GM23248 (cell line): ENCODE measurements at places on chromosomes 1 and 21. TPM values are rescaled to one million over a fixed set of nuclear protein-coding genes. Genes with fewer than 3 reads are reported as not detected.

Gene TFF2
- total RNA-seq: not detected in 2 replicates

GRCh38 chr1:198660341-198661261 lies 21.8 kb downstream of the PTPRC start:
- no peaks in the 10 kb centered on the region for H3K36me3 ChIP-seq
- H3K27me3 ChIP-seq: no peaks in the 10 kb centered on the region
- peaks cover 32% of the 10 kb centered on the region for H3K4me1 ChIP-seq
- DNase-seq: no peak
- H3K4me3 ChIP-seq: no peak overlapping the region

DNA sequence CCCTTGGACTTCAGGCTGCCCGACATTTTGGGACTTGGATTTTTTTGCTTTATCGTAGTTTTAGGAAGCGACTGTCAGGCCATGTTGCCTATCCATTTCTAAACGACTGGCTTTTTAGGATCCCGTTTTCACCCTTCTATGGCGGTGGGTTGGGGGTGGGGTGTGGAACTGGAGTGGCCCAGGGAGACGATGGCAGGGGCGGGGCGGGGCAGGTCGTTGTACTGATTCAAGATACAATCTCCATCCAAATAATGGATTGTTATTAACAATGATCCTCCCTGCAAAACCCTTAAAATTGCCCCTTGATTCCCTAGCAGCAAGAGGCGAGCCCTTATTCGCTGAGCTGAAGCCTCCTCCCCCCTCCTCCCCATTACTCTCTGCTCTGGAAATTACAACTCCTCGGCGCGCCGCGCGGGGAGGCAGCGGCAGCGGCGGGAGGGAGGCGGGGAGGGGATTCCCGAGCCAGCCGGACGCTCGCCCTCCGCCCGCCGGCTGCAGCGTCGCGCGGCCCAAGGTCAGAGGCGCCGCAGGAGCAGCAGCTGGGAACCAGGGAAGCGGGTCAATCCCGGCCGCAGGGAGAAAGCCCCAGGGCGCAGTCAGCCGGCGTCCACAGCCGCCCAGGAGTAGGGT lies at the start of gene TRIM67:
Gene TRIM67 (plus strand): TSS at position 392 of the 630 bp plus-strand sequence. CDS start 912 bp downstream, outside the sequence.
- no peaks in the 10 kb centered on the region for H3K36me3 ChIP-seq
- no peak for DNase-seq
- 0 out of 2 replicates have a peak, but pooled peaks cover 3% of the 10 kb centered on the region for H3K4me1 ChIP-seq
- H3K27me3 ChIP-seq: peaks cover 47% of the 10 kb centered on the region
- H3K4me3 ChIP-seq: peak within 1 kb of the TSS; percentile 50

Gene FALEC
- not detected in 2 replicates for total RNA-seq

Gene ATP8B2
- 200 and 203 TPM in 2 replicates for total RNA-seq

DNA sequence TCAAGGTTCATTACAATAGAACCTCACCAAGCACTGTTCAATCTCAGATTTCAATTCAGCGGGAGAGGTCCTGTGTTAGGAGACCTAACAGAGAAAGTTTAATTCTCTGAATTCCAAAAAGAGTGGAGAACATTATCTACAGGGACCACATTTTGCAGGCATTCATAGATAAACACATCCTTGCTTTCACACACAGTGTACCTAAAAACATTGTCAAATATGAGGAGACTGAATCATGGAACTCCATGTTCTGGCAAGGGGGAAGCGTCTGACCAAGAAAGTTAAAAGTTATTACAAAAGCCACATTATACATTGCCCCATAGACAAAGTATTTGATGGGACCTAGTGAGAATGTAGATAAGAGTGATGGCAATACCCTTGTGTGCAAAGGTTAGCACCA lies 21.1 kb upstream of the PPP1R15B start:
- H3K27ac ChIP-seq: no peak overlapping the region
- DNase-seq: no peak
- no peaks in the 10 kb centered on the region for H3K36me3 ChIP-seq
- no peaks in the 10 kb centered on the region for H3K27me3 ChIP-seq
- peaks cover 29% of the 10 kb centered on the region for H3K4me1 ChIP-seq

Gene TMEM82
- not detected in 2 replicates for total RNA-seq

Gene TNFRSF18
- total RNA-seq: not detected in 2 replicates

Gene C8B
- not detected in 2 replicates for total RNA-seq

GRCh38 chr1:220950576-220950975 lies 71.3 kb downstream of the HLX start:
- no peaks in the 10 kb centered on the region for H3K36me3 ChIP-seq
- no peak overlapping the region for H3K27ac ChIP-seq
- no peaks in the 10 kb centered on the region for H3K27me3 ChIP-seq
- H3K4me3 ChIP-seq: no peak overlapping the region

DNA sequence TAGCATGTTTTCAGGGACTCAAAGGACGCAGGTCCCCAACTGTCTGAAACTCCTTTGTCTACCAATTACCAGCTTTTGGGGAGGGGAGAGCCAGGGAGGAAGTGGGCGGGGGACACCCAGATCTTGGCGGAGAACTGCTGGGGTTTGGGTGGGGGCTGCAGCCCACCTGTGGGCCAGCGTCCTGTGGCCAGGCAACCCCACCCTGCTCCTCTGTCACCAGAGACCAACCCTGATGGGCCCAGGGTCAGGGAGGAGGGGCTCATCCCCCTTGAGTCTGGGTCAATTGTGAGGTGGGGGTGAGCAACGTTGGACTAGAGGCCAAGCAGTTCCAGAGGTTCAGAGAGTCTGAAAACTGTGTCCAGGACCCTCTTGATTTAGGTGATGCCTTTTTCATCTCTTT lies 96.1 kb upstream of the TARDBP start:
- no peak overlapping the region for H3K4me3 ChIP-seq
- H3K4me1 ChIP-seq: peaks cover 3% of the 10 kb centered on the region; the same call in 1 of the 2 replicates
- no peak for DNase-seq

DNA sequence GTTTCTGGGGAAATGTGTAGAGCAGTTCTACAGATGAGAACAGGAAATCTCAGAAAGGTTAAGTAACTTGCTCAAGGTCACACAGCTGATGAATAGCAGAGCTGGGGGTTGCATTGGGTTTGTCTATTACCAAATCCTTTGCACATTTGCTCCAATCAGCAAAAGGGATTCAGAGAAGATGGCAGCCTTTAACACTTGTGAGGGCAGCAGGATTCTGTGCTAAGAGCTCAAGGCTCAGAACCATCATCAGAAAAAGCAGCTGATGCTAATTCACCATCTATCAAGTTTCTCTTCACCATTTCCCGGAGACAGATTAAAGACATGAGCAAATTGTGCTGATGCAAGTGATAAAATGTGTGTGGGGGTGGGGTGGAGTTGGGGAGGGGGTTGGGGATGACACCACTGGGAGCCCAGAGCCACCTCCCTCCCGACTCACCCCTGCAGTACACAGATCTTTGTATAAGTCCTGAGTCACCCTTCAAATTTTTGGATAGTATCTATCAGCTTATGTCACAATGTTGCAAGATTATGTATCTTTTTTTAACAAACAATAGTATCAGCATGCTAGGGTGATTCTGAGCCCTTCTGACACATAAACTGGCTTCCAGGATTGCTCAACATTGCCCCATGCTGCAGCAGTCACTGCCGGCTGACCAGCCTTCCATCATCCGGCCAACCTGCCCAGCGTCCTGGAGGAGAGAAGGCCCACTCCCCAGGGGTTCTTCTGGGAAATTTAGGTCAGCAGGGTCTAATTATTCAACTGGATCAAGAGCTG lies 2.8 kb upstream of the SPSB1 start:
- no peak overlapping the region for H3K4me3 ChIP-seq
- H3K27me3 ChIP-seq: no peaks in the 10 kb centered on the region
- H3K27ac ChIP-seq: peak overlapping the region; percentile 87
- H3K4me1 ChIP-seq: peaks cover 23% of the 10 kb centered on the region
- H3K36me3 ChIP-seq: no peaks in the 10 kb centered on the region
- DNase-seq: peak; percentile 94

- H3K36me3 ChIP-seq: no peaks in the 10 kb centered on the region
- H3K27ac ChIP-seq: no peak overlapping the region
- H3K27me3 ChIP-seq: no peaks in the 10 kb centered on the region
Observed at GRCh38 chr1:244159646-244160045, 108.6 kb downstream of the ZBTB18 start.

DNA sequence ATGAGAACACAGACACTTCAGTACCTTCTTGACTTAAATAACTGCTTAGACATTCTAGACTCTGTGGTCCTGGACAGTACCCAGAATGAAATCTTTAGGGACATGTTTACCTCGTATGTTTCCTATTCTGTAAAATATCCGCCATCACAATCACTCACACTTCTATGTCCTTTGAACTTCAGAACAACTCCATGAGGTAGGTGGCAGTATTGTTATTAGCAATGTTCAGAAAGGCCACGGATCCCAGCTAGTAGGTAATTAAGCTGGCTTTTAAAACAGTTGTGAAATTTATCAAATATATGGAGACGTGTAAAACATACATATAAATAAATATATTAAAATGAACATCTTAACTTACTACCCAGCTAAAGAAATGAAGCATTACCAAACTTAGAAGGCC lies 83.4 kb downstream of the CACHD1 start:
- no peak overlapping the region for H3K4me3 ChIP-seq
- H3K27ac ChIP-seq: no peak overlapping the region
- H3K4me1 ChIP-seq: peaks cover 14% of the 10 kb centered on the region
- no peaks in the 10 kb centered on the region for H3K27me3 ChIP-seq

- no peak overlapping the region for H3K27ac ChIP-seq
- no peaks in the 10 kb centered on the region for H3K27me3 ChIP-seq
- no peak for DNase-seq
- H3K4me1 ChIP-seq: no peaks in the 10 kb centered on the region
- no peak overlapping the region for H3K4me3 ChIP-seq
- H3K36me3 ChIP-seq: peaks cover 25% of the 10 kb centered on the region
Observed at GRCh38 chr1:42195841-42196240, 31.3 kb upstream of the GUCA2A start.

DNA sequence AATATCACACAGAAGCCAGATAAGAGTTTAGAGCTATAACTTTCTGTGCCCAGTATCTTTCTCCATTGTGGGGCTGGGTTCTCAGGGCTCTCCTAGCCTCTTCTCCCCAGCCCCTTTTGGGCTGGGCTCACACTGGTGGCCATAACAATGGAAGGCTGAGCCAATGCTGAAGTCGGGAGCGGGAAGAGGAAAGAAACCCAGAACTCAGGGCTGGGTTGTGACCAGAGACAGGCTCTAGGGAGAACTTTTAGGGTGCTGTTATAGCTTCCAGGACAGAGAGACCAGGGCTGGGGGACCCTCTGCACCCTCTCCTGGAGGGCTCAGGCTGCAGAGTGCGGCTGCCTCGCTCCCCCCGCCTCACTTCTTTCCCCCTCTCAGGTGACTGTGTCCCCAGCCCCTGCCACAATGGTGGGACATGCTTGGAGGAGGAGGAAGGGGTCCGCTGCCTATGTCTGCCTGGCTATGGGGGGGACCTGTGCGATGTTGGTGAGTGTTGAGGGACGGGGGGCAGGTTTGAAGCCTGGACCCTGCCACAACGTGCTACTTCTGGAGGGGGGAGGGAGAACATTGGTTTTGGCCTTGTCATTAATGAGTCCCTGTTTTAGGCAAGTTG lies 14.1 kb downstream of the BCAN start:
- peaks cover 12% of the 10 kb centered on the region; the same call in 1 of the 2 replicates for H3K27me3 ChIP-seq
- peaks cover 14% of the 10 kb centered on the region for H3K4me1 ChIP-seq
- H3K4me3 ChIP-seq: no peak overlapping the region
- no peak for DNase-seq
- no peak overlapping the region for H3K27ac ChIP-seq

DNA sequence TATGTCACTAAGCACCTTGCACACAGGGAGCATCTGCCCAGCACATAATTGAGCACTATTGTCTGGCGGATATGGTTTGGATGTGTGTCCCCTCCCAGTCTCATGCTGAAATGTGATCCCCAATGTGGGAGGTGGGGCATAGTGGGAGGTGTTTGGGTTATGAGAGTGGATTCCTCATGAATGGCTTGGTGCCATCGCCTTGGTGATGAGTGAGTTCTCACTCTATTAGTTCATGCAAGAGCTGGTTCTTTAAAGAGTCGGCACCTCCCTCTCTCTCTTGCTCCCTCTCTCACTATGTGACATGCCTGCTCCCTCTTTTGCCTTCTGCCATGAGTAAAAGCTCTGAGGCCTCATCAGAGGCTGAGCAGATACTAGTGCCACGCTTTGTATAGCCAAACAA lies 9.5 kb downstream of the CTSK start:
- H3K36me3 ChIP-seq: peaks cover 24% of the 10 kb centered on the region; the same call in 1 of the 2 replicates
- H3K4me3 ChIP-seq: no peak overlapping the region
- H3K27ac ChIP-seq: no peak overlapping the region
- H3K27me3 ChIP-seq: no peaks in the 10 kb centered on the region

DNA sequence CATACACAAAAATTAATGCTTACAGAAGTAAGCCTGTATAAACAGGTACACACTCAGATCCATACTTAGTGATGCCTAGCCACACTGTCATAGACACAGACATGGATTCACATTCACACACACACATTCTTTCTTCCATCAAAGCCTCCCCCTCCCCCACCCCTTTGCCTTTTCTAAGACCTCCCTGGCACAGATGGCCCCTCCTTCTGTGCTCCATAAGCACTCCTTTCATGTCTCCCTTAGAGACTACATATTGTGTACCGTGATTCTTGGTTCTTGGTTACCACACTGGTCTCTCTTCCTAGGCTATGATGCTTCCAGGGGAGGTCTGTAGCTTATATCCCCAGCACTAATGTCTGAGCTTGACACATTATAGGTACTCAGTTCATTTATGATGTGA lies 2.0 kb upstream of the NHLH2 start:
- no peaks in the 10 kb centered on the region for H3K4me1 ChIP-seq
- DNase-seq: no peak
- peaks cover 71% of the 10 kb centered on the region for H3K27me3 ChIP-seq

DNA sequence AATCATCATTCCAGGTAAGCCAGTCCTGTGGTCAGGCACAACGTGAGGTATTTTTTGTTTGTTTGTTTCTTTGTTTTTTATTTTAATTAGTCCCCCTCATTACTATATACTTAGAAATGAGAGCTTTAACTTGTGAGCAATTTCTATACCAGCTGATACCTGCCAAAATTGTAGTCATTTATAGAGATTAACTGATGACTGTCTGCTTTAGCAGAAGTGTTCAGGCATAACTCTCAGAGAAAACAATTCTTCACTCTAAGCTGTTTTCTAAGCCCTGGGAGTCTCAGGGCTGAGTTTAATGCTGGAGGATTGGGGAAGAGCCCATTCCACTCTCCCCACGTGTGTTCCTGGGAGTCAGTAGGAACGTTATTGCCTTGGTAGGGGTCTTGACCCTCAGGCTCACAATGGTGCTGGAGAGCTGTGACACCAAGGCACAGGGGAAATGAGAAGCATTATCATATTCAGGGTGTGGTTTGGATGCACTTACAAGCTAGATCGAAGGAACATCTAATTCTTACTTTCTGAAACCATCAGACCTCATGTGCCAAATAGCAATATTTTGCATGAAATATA lies 168.2 kb downstream of the CLIC6 start:
- H3K36me3 ChIP-seq: peaks cover 55% of the 10 kb centered on the region
- peak overlapping the region; percentile 34 for H3K4me3 ChIP-seq
- peak; percentile 53 for DNase-seq
- H3K27ac ChIP-seq: peak overlapping the region; percentile 97

Gene PTPN22
- total RNA-seq: 0.51 and 0.86 TPM in 2 replicates

DNA sequence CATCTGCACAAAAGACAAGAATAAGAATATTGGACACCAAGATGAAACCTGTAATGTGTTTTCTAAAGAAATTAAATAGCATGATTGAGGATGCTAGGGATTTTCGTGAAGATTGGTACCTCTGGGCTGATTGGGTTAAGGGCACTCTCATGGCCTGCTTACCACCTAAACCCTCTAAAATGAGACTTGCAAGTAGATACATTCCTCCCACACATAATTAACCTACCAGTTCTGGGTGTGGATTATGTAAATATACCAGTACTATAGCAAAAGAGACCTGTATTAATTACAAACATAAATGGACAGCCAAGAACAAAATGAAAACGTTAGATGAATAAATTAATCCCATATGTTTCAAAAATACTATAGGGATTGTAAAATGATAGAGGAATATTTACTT lies 1069.6 kb upstream of the B3GALT2 start:
- no peaks in the 10 kb centered on the region for H3K4me1 ChIP-seq
- H3K4me3 ChIP-seq: no peak overlapping the region
- H3K36me3 ChIP-seq: no peaks in the 10 kb centered on the region
- no peak for DNase-seq
